ENCODE measurements at places on chromosomes 5 and 9.

DNA sequence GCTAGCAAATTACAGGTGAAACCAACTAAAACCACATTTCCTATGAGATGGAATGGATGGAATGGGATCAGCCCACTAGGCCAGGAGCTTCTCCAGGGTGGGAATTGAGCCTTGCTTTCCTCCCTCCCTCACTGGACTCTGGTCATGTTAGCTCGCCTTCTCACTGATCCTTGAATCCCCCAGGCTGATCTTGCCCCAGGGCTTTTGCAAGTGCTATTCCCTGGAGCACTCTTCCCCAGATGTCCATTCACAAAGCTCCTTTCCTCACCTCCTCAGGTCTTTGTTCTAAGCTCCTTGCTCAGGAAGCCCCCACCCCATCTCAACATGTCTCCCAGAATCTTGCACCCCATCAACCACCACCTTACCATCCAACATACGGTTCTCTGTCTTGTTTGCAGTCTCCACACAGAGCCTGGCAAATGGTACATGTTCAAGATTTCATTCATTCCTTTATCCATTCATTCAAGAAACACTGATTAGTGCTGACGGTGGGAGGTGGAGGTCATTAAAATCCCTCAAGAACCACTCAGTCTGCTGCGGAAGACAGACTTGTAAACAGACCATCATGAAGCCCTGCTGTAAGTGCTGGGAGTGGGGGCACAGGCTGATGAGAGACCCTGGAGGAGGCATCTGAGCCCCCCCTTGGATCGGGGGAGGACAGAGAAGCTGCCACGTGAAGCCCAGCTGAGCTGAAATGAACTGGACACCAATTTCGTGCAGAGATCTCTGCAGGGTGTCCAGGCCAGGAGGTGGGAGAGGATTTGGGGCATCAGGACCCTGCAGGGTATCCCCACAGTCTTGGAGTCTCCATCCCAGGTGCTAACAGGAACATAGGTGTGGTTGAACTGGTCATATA, 141.7 kb downstream of the BARX1 start:
- no peak for DNase-seq

- DNase-seq, result no peak
Observed at GRCh38 chr9:85941622-85941940, 635 bp downstream of the NAA35 start.

DNA sequence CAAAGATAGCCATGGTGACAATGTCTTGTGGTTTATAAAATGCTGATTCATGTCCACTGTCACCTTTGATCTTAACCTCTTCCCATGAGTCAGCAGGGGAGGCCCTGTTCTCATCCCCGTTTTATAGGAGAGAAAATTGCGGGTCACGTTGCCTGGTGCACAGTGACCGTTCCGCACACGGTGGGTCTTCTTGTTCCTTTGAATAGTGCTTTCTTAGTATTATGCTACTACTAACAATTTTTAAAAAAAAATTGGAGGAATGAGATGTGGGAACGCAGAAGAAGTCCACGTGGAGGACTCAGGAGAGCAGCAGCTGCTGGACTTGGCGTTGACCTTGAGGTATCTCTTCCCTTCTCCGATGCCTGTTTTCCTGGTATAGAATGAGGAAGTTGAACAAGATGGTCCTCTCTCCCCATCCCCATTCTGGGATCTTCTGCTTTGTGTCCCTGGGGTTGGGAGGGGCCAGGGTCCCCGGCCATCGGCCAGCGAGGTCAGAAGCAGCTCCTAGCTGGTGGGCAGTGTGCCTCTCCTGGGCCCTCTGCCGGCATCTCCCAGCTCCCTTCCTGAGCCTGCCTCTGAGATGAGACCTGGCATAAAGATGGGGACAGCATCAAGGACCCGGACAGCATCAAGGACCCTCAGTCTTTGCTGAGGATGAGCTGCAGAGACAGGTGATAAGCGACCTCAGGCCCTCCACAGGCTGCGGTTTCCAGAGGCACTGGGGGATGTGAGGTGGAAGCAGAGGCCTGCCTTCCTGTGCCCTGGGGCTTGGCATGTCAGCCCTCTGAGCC, 143.9 kb downstream of the C9orf50 start:
- no peak for DNase-seq

DNA sequence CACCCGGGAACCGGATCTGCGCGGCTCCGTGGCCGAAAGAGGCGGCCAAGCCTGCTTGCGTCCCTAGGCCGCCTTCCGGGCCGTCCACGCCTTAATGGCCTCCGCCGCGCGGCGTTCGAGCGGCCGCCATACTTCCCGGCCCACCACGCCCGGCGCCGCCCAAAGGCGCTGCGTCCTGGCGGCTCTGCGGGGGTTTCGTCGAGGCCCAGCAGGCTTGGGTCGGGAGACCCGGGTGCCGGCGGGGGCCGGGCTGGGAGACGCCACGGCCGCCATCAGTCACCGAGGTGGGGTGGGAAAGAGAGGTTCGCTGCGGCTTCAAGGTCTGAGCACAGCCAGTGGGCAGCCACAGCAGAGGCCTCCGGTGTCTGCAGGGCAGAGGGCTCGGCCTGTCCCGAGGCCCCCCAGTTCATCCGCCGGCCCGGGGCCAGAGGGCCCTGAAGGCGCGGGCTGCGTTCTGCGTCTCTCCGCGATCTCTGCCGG, 545.8 kb upstream of the CDH10 start:
- DNase-seq, result no peak

DNA sequence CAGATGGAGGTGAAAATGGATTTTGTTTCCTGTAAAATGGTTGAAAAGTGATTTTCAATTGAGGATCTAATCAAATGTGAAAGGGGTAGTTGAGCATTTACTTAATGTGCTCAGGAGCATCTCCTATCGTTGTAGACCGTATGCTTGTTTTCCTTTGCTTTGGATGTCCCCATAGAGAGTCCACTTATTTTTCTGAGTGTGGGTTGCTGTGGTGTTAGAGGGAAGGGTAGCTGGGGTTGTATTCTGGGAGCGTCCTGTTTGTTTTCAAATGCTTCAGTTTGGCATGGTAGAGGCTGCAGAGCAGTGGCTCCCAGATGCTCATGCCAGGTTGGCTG, 154.1 kb downstream of the MAT2B start:
- DNase-seq, result no peak

GRCh38 chr5:75053304-75054133, 1.2 kb upstream of the GCNT4 start:
- DNase-seq, result no peak

DNA sequence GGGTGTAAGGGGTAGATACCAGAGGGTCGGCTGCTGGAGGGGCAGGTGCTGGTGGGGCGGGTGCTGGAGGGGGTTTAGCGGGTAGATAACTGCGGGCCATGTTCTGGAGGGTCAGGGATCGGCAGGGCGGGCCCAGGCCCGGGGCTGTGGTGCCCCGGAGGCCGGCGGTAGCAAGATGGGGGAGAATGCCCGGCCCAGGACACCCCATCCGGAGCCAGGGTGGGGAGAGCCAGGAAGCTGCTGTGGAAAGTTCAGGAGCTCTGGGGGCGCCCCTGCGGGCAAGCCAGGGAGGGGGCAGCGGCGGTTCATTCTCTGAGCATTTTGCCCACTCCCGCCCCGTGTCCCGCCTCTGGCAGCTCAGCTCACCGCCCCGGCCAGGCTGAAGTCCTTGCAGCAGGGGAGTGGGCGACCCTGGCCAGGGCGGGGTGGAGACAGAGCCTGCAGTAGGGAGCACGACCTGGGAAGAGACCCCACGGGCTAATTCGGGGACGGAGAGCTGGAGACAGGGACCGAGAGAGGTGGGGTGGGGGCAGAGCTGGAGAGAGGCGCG, 538 bp downstream of the PRRT1B start:
- no peak for DNase-seq

DNA sequence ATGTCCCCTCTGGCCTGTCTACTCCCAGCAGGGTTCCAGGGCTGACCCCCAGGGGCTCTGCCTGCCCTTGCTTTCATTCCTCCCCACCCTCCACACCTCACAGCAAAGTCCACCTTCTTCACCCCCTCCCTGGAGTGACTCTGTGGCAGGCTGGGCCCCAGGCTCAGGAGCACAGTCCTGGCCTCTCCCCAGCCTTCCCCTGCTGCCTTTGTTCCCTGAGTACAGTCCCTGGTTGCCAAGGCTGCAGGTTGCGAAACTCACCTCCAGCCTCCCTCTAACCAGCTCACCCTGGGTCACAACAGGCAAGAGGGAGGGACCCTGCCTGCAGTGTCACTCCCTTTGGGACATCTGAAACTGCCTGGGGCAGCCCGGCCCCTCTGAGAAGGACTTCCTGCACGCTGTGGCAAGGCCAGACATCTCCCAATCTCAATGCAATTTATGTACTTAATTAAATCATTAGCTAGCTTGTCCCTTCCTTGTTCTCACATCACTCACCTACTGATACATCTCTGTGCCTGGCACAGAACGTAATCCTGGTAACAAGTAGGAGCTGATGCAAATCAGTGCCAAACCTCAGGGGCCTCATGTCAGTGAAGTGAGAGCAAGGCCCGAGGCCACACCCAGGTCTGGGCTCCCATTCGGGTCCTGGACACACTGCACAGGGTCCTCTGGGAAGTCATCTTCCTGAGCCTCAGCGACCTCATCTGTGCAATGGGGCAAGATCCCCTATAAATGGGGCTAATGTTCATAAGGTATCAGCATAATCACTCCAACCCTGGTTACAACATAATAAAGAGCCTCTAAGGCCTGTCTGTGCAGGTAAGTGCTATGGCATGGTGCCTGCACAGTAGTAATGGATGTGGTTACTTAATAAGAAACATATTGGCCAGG, 27.3 kb upstream of the TRIM14 start:
- DNase-seq, result no peak

- DNase-seq, result peak; percentile 5
Observed at GRCh38 chr9:4117835-4118610, 181.8 kb downstream of the GLIS3 start.

GRCh38 chr5:134420343-134420742, 8.7 kb upstream of the CDKN2AIPNL start:
- DNase-seq, result no peak

DNA sequence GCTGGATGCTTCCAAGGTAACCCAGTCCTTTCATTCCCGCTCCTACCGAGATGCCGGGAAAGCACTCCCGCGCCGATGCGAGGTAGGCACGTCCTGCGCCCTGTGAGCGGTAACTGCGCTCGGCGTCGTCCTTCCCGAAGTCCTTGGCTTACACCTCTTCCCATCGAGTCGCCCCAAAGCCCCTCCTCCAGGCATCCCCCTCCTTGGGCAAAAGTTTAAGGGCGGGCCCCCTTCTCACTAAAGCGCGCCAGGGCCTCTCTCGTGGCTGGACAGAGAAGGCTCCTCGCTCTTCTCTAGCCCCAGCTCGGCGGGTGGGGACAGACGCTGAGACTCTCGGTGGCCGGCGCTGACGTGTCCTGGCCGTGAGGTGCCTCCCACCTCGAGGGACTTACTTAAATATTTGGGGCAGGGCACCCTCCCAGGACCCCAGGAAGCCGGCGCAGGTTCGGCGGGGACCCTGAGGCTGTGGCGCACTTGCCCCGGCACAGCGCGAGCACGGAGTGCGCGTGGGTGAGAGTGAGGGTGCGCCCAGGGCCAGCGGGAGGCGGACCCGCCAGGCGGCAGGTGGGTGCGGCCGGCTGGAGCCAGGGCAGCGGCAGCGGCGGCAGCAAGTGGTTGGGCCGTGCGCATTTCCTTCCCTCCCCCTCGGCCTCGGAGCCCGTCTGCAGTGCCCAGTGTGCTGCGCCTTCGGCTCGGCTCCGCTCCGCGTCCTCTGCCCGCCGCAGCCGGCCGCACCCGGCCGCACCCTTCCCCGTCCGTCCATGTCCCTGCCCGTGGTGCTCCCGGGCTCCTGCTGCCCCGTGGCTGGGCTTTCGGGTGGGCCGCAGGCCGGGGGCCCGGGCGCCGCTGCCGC, at the start of gene ENTREP1:
Gene ENTREP1, plus strand, starts transcription at position 667 of the 853 bp plus-strand sequence. Its CDS starts 95 bp downstream, at position 762.
- no peak for DNase-seq

- no peak for DNase-seq
Observed at GRCh38 chr5:35810601-35811000, 46.1 kb upstream of the IL7R start.

DNA sequence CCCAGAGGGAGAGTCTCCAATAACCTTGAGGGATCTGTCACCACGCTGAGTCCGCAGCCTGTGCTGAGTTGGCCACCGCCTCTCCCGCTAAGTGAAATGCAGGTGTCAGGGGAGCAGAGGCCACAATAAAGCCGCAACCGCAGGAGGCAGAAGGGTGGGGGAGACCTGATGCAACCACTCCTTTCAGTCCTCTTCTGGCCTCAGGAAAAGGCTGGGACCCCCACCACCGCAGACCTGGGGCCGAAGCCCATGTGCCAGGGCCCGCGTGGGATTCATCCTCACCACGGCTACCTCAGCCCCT, 576 bp downstream of the MAP1B start:
- no peak for DNase-seq

DNA sequence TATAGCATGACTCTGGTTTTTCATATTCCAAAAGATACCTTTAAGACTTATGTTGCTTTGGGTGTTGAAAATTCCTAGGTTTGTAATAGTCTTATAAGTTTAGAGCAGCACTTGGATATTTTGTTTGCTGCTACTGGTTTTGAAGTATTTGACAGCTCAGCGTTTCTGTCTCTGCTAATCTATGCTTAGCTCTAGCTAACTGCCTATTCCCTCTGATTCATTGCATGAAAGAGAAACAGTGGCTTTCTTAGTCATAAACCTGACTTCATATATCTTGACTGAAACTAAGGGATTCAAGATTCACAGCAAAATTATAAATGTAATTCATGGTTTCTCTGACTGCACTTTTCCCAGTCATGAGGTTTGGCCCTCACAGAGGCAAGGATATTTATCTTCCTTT, 35.6 kb upstream of the ANXA1 start:
- no peak for DNase-seq

DNA sequence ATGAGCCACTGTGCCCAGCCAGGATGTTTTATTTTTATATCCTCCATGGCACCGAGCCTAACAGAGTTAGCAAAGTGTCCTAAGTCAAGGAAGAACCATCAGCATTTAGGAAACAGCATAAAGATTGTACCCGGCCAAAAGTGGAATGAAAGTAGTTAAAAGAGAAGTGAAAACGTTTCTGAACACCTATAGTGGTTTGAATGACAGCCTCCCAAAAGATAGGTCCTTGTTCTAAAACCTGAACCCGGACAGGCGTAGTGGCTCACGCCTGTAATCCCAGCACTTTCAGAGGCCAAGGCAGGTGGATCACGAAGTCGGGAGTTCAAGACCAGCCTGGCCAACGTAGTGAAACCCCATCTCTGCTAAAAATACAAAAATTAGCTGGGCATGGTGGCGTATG, 37.4 kb downstream of the ZFAND5 start:
- no peak for DNase-seq

DNA sequence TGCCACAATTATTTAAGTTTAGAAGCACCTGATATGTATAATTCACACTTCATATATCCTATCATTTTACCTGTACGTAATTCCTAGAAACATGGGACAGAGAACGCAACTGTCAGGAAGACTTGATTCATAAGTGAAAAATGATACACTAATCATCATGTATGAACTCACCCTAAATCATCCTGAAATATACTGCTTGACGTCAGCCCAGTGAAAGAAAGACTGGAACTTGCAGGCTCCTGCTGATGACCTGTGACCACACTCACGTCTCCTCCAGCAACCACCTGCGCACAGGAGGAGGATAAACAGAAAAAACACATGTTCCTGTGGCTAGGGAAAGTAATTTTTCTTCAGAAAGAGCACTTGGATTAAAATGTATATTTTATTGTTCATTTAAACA, 169.7 kb downstream of the MPDZ start:
- DNase-seq, result no peak
